ENCODE measurements at places on chromosomes 3 and 15. TPM values are rescaled to one million over a fixed set of nuclear protein-coding genes. Genes with fewer than 3 reads are reported as not detected.
A peak's percentile ranks its signal among the peaks of the same experiment; 100 is the strongest.

DNA sequence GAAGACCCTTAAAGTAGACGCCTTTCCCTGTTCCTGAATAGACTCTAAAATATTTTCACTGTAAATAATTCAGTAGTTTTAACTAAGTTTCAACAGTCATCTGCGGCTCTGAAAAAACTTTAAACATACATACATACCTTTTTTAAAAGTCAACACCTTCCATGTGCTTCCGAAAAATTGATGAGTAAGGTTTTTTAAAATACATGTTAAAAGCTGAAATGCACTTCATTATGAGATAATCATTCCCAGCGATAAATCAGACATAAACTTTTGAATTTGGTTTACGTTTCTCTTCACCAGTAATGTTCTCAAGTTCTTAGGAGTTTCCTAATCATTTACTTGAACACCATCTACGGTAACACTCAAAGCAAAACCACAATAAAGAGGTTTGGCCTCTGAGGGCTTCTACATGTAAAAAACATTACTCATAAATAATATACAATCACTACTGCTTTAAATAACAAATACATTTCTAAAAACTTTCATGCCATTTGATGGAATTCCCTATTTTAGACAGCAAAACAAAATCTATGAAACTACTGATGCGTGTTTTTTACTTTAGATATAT lies 403.5 kb downstream of the SHQ1 start:
- DNase-seq: no peak

- DNase-seq: peak; percentile 18
These were observed 32.9 kb downstream of the GJD2 start for GRCh38 chr15:34721802-34722438.

DNA sequence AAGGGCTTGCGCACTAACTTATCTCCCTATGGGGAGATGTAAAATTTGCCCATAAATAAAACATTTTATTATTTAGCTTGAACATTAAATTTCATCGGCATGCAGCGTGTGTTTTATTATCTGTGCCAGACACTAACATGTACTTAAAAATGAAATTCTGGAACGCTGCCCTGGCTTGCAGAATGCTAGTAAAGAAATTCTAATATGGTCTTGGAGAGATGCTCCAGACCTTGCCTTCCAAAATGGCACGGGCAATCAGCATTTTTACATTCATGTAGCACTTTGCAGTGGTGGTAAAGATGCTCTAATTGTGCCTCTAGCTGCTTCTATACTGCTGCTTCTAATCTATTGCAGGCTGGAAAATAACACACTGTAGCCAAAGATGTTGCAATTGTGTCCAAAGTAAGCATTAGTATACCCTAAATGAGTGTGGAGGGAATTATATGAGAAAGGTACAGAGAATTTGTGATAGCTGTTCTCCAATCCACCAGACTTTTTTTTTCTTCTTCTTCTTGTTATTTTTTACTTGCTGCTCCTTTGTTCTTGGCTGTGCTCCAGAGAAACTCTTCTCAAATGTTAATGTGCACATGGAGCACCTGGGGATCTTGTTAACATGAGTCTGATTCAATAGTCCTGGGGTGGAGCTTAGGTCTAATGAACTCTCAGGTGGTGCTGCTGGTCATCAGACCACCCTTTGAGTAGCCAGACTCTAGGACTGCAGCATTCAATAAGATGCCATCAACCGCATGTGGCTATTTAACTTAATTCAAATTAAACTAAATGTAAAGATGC lies 47.3 kb downstream of the CRABP1 start:
- no peak for DNase-seq

Gene SIDT1
- 4.8 TPM for total RNA-seq

Gene XCR1
- total RNA-seq: not detected
